ENCODE measurements at places on chromosomes 3 and 15.

DNA sequence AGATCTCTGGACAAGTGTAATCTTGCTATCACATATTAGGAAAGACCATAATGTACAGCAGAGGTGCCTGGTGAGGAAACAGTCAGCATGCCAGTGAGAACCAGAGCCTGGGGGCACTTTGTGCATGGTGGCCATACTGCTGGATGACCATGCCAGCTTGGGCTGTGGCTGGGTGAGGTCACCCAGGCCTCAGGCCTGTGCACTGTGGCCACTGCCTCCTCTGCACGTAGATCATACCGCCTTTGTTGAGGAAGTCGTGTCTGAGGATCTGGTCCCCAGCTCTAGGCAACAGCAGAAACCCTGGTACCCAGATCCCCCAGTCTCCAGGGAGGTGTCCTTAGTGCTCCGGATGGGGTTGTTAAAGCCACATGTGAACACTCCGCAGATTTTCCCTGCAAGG lies 38.9 kb downstream of the ZNF710 start:
- no peak for DNase-seq
- peak overlapping the region; percentile 23 for H3K27ac ChIP-seq
- H3K36me3 ChIP-seq: peaks cover 12% of the 10 kb centered on the region
- no peak overlapping the region for H3K4me3 ChIP-seq

DNA sequence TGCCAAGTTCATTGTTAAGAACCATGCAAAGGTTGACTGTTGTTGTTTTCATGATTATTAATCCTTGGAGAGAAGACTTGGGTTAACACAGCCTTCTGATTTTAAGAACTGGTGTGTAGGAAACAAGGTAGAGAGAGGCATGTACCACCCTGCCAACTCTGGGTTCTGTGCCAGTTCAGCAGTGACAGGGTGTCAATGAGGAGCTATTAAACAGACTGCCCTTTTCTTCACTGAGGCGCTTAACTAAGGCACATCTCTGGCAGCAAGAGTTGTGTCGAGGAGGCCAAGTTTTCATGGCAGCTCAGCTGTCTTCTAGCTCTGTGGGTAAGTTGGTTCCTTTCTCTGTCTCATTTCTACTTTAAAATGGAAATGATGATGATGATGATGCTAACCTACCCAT lies 117.6 kb downstream of the FEZF2 start:
- no peaks in the 10 kb centered on the region for H3K27me3 ChIP-seq
- H3K4me3 ChIP-seq: no peak overlapping the region
- H3K4me1 ChIP-seq: peaks cover 3% of the 10 kb centered on the region
- no peak for DNase-seq

GRCh38 chr3:4738737-4739274 lies 240.4 kb upstream of the BHLHE40 start:
- DNase-seq: no peak
- no peak overlapping the region for H3K4me3 ChIP-seq
- no peaks in the 10 kb centered on the region for H3K27me3 ChIP-seq
- H3K36me3 ChIP-seq: no peaks in the 10 kb centered on the region
- no peak overlapping the region for H3K27ac ChIP-seq
- H3K4me1 ChIP-seq: no peaks in the 10 kb centered on the region

GRCh38 chr3:74613060-74613459 lies 1.4 kb downstream of the CNTN3 start:
- no peak for DNase-seq
- peak overlapping the region; percentile 10 for H3K4me3 ChIP-seq
- H3K36me3 ChIP-seq: no peaks in the 10 kb centered on the region
- H3K4me1 ChIP-seq: no peaks in the 10 kb centered on the region
- peaks cover 41% of the 10 kb centered on the region for H3K27me3 ChIP-seq

- peaks cover 7% of the 10 kb centered on the region for H3K36me3 ChIP-seq
- no peaks in the 10 kb centered on the region for H3K27me3 ChIP-seq
- no peak overlapping the region for H3K27ac ChIP-seq
- no peak for DNase-seq
- H3K4me3 ChIP-seq: no peak overlapping the region
Observed at GRCh38 chr15:100645671-100646070, 43.3 kb downstream of the ASB7 start.

- peaks cover 4% of the 10 kb centered on the region for H3K4me1 ChIP-seq
- H3K4me3 ChIP-seq: no peak overlapping the region
- H3K27ac ChIP-seq: no peak overlapping the region
- no peak for DNase-seq
- H3K27me3 ChIP-seq: no peaks in the 10 kb centered on the region
Observed at GRCh38 chr3:172679599-172679998, 31.3 kb downstream of the NCEH1 start.

DNA sequence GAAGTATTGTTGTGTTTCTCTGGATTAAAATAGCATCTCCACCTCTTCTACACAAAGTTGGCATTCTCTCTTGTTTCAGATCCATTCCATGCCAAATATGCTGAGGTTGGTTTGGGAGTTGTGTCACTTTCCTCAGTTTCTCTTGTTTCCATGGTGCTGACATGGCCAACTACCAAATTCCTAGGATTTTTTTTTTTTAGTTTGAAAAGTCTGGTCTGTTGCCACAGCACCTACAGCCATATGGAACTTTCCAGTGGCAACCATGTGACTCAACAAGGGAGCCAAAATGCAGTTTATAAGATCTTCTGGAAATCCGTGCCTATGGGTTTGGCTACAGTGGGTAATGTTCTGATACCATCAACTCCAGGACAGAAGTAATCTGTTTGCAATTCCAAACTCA lies 96.0 kb upstream of the CLSTN2 start:
- no peak overlapping the region for H3K27ac ChIP-seq
- H3K4me3 ChIP-seq: no peak overlapping the region
- H3K27me3 ChIP-seq: no peaks in the 10 kb centered on the region

GRCh38 chr15:101104141-101104540 lies 147.7 kb downstream of the CHSY1 start:
- no peak overlapping the region for H3K4me3 ChIP-seq
- no peak for DNase-seq
- no peak overlapping the region for H3K27ac ChIP-seq
- no peaks in the 10 kb centered on the region for H3K36me3 ChIP-seq

DNA sequence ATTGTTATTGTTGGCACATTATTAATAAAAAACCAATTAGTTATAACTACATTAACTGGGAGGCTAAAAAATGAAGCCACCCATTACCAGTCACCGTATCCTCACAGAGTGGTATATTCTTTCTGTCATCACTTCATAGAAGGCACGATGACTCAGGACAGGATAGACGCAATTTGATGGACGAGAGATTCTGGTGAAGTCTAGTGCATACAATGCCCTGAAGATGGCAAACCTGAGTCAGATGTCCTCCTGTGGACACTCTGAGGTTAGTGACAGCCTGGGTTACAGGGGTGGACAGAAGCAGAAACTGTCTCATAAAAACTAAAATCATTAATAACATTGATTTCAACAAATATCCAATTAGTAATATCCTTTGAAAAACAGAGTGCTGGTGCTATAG lies 150.3 kb downstream of the SLC9A9 start:
- no peaks in the 10 kb centered on the region for H3K36me3 ChIP-seq
- no peaks in the 10 kb centered on the region for H3K27me3 ChIP-seq
- H3K4me1 ChIP-seq: no peaks in the 10 kb centered on the region
- no peak for DNase-seq

DNA sequence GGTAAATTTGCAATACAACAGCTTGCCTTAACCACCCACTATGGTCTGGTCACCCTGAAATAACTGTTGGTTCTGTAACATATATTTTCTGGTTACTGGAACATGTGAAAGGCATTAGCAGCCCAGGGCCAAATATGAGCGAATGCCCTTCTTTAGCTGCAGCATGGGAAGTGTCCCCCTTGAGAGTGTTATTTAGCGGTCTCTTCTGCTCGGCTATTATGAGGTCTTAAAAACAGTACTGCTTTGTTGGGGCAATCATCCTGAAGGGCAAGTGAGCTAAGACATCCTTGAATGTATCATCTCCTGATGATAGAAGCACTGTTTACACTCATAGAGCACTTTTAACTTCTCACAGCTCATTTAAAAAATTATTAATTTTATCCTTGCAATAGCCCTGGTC lies 90.2 kb downstream of the RYR3 start:
- peaks cover 4% of the 10 kb centered on the region for H3K4me1 ChIP-seq
- no peak overlapping the region for H3K27ac ChIP-seq
- no peak for DNase-seq
- H3K36me3 ChIP-seq: no peaks in the 10 kb centered on the region
- no peaks in the 10 kb centered on the region for H3K27me3 ChIP-seq

DNA sequence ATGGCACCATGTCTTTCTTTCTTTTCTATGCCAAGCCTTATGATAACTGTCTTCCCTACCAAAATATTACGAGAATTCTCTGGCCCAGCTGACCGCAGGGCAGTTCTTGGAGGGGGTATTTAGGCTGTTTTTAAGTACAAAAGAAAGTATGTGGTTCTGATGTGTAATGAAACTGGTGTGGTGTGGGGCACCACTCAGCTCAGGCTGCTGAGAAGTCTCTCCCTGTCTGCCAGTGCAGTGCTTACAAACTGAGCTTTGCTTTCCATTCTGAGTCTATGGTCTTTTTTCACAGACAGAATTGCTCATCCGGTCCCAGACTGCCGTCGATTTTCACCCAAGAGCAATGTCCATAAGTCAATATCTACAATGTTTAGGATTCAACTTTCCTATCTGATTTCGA lies 847.6 kb downstream of the NTRK3 start:
- H3K4me1 ChIP-seq: peaks cover 2% of the 10 kb centered on the region
- no peak overlapping the region for H3K27ac ChIP-seq
- no peak for DNase-seq
- no peaks in the 10 kb centered on the region for H3K36me3 ChIP-seq
- no peak overlapping the region for H3K4me3 ChIP-seq

GRCh38 chr15:25177955-25178801 lies 223.4 kb downstream of the SNRPN start:
- no peak overlapping the region for H3K27ac ChIP-seq
- no peak for DNase-seq
- peak overlapping the region; percentile 9 for H3K4me3 ChIP-seq
- no peaks in the 10 kb centered on the region for H3K27me3 ChIP-seq
- H3K4me1 ChIP-seq: no peaks in the 10 kb centered on the region

- no peak overlapping the region for H3K4me3 ChIP-seq
- no peak overlapping the region for H3K27ac ChIP-seq
- no peaks in the 10 kb centered on the region for H3K4me1 ChIP-seq
- no peaks in the 10 kb centered on the region for H3K36me3 ChIP-seq
Observed at GRCh38 chr3:41290306-41290705, 91.0 kb downstream of the CTNNB1 start.

- no peak overlapping the region for H3K4me3 ChIP-seq
- no peaks in the 10 kb centered on the region for H3K36me3 ChIP-seq
- H3K27ac ChIP-seq: no peak overlapping the region
Observed at GRCh38 chr3:194938845-194939531, 253.3 kb downstream of the FAM43A start.

- no peaks in the 10 kb centered on the region for H3K27me3 ChIP-seq
- H3K4me3 ChIP-seq: no peak overlapping the region
- no peak for DNase-seq
- no peak overlapping the region for H3K27ac ChIP-seq
Observed at GRCh38 chr3:192133271-192133670, 594.1 kb downstream of the FGF12 start.

GRCh38 chr3:183958775-183959174 lies 58.9 kb downstream of the ABCC5 start:
- no peak overlapping the region for H3K27ac ChIP-seq
- H3K4me3 ChIP-seq: no peak overlapping the region
- no peaks in the 10 kb centered on the region for H3K27me3 ChIP-seq
- no peak for DNase-seq

DNA sequence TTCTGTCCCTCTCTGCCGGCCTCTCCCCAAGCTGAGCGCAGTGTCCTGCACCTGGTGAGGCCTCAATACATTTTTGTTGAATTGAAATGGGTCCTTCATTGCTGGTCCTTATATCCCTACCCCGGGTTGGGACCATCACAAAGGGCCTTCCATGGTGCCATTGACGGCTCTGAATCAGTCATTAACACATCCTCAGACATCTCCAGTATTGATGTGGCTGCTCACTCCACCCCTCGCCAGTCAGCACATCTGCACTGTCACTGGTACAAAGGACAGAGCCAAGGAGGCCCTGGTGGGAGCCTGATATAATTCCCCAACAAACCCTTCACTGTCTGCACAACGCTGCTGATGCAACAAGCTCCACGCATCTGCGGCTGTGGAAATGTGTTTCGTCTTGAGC lies 191.6 kb upstream of the TOPAZ1 start:
- H3K27me3 ChIP-seq: no peaks in the 10 kb centered on the region
- no peak overlapping the region for H3K27ac ChIP-seq
- DNase-seq: no peak
- no peak overlapping the region for H3K4me3 ChIP-seq
- no peaks in the 10 kb centered on the region for H3K4me1 ChIP-seq

DNA sequence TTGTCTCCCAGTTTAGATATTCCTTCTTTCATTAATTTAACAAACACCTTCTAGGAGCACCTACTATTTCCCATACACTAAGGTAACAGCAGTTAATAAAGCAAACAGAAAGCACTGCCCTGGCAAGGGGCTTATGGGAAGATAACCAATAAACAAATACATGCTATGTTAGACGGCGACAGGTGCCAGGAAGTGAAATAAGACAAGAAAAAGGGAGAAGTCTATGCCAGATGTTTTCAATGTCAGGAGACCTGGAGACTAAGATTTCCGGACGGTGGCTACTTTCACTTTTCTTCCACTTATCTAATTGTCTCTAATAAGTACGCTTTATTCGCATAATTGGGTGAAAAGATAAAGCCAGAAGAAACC lies 32.5 kb upstream of the ZNF445 start:
- peak; percentile 2 for DNase-seq
- peak overlapping the region; percentile 94 for H3K4me3 ChIP-seq
- H3K27ac ChIP-seq: no peak overlapping the region
- no peaks in the 10 kb centered on the region for H3K27me3 ChIP-seq

DNA sequence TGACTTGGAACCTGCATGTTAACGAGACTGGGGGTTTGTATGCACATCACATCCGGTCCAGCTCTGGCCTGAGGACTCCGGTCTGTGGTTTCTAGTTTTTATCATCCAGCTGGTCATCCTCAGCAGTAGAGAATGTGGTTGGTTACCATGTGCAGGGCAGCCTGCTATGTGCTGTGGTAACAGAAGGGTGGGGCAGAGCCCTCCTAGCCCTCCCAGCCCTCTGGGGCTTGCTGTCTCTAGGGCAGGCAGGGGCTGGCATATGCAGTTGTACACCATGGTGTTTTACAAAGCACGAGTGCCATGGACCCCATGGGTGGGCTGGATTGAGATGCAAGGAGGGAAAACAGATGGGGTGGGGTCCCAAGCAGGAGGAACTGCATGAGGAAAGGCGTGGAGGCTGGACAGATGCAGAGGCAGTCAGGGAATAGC lies 70.2 kb downstream of the APBA2 start:
- no peak for DNase-seq
- H3K4me1 ChIP-seq: peaks cover 15% of the 10 kb centered on the region
- H3K4me3 ChIP-seq: no peak overlapping the region
- H3K36me3 ChIP-seq: peaks cover 2% of the 10 kb centered on the region

Data from neuronal stem cell (in vitro differentiated cells).